ENCODE measurements at places on chromosomes 7 and 10. TPM values are rescaled to one million over a fixed set of nuclear protein-coding genes. Genes with fewer than 3 reads are reported as not detected.

Gene KEL
- 1.3 TPM for polyA plus RNA-seq

Gene MOGAT3
- polyA plus RNA-seq = 0.60 TPM

Gene GIMAP1
- polyA plus RNA-seq = 2.0 TPM

Gene SNCG
- 13.1 TPM for polyA plus RNA-seq

Gene MEOX2
- 3.1 TPM for polyA plus RNA-seq

Gene FGFBP3
- polyA plus RNA-seq = 2.0 TPM

Gene SPAM1
- not detected for polyA plus RNA-seq

Gene EGR2
- 3.8 TPM for polyA plus RNA-seq

Gene EPHB4
- 81.5 TPM for polyA plus RNA-seq

Gene OGDH
- 79.3 TPM for polyA plus RNA-seq

Gene BLNK
- polyA plus RNA-seq = 36.7 TPM

Gene CALML5
- not detected for polyA plus RNA-seq

Gene ST7
- polyA plus RNA-seq = 28.3 TPM

Gene TAF3
- polyA plus RNA-seq = 11.4 TPM

Gene EIF5AL1
- polyA plus RNA-seq = 0.55 TPM

Gene JAZF1
- polyA plus RNA-seq = 14.1 TPM

Gene LOXL4
- polyA plus RNA-seq = 4.9 TPM

Gene TAS2R4
- polyA plus RNA-seq = 0.92 TPM

Gene COL13A1
- polyA plus RNA-seq = 19.5 TPM

Gene AVPI1
- polyA plus RNA-seq = 4.7 TPM

Gene BET1
- 47.0 TPM for polyA plus RNA-seq

Gene MPP7
- 8.9 TPM for polyA plus RNA-seq

Gene ADRA2A
- 4.5 TPM for polyA plus RNA-seq

Gene CCDC186
- polyA plus RNA-seq = 23.0 TPM

Gene GUSB
- 79.3 TPM for polyA plus RNA-seq

Gene CCL24
- polyA plus RNA-seq = 0.36 TPM

Gene SUN3
- not detected for polyA plus RNA-seq

Gene SLC16A9
- polyA plus RNA-seq = 48.0 TPM

Gene AOAH
- 2.5 TPM for polyA plus RNA-seq

Gene ZNF503
- polyA plus RNA-seq = 55.4 TPM

Gene ARHGAP22
- 1.1 TPM for polyA plus RNA-seq

Gene PAXIP1
- 19.6 TPM for polyA plus RNA-seq

Gene NPFFR1
- polyA plus RNA-seq = 0.12 TPM

Gene CARD11
- 1.7 TPM for polyA plus RNA-seq

Gene C7orf57
- polyA plus RNA-seq = 0.67 TPM

Gene CYP3A7
- polyA plus RNA-seq = 1.1 TPM

Gene CDC14C
- polyA plus RNA-seq = 0.06 TPM

Gene TRIM50
- 0.21 TPM for polyA plus RNA-seq

Gene PAX2
- polyA plus RNA-seq = 141 TPM

Gene ZCCHC24
- 23.0 TPM for polyA plus RNA-seq

Gene SCIN
- polyA plus RNA-seq = 124 TPM

Gene DNAJC2
- polyA plus RNA-seq = 60.1 TPM

Gene HYCC1
- polyA plus RNA-seq = 26.7 TPM

Gene SLC26A5
- polyA plus RNA-seq = not detected

Gene LRRC4
- 7.3 TPM for polyA plus RNA-seq

Gene TEX47
- polyA plus RNA-seq = not detected

Gene POLR2J2
- polyA plus RNA-seq = 0.97 TPM

Gene OR9A2
- polyA plus RNA-seq = not detected

Gene MRLN
- 0.94 TPM for polyA plus RNA-seq

Gene HKDC1
- 16.7 TPM for polyA plus RNA-seq

Gene ANKRD1
- polyA plus RNA-seq = 1.1 TPM

Gene PPP1R3A
- polyA plus RNA-seq = not detected

Gene GATA3
- polyA plus RNA-seq = 77.4 TPM

Gene MGAM2
- polyA plus RNA-seq = 0.92 TPM

Gene GDF10
- 1.1 TPM for polyA plus RNA-seq

All from right renal cortex interstitium (tissue), 3 donors.